CD14-positive monocyte (primary cell): ENCODE measurements at places on chromosomes 5 and 9.
A peak's percentile ranks its signal among the peaks of the same experiment; 100 is the strongest.

DNA sequence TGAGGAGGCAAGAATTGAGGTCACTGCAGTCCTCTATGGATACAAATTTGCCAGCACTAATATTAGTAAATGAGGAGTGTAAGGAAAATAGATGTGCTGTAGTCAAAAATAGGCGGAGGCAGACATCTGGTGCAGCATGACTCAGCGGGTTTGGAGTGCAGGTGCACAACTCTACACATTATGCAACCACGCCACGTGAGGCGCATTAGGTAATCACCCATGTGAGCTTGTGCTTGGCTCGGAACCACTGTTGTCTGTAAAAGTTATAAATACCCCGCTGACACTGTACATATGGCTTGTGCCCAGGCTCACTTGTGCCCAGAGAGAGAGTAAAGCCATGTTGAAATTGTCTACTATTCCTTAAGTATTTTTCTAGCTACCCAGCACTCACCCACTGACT, 623.5 kb upstream of the NUDT12 start:
- no peak for DNase-seq

GRCh38 chr9:101465326-101465915, 29.8 kb upstream of the ALDOB start:
- DNase-seq = peak; percentile 14

- no peak for DNase-seq
Measured at GRCh38 chr5:16135003-16135402, 44.6 kb downstream of the MARCHF11 start.

DNA sequence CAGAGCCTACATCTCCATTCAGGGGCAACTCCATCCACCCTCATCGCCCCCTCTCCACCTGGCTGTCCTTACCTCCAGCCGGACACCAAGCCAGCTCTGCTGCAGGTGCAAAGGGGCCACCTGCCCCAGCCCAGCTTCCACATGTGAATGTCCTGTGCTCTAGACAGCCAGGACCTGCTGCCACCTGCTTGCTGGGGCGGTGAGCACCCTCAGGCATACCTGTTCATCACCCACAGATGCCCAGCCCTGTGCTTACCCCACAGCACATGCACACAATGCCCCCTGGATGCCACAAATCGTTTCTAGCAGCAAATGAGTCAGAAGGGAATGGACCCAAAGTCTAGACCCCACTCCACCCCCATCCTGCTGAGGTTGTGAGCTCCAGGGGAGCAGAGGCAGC, 13.3 kb upstream of the NKD2 start:
- no peak for DNase-seq

DNA sequence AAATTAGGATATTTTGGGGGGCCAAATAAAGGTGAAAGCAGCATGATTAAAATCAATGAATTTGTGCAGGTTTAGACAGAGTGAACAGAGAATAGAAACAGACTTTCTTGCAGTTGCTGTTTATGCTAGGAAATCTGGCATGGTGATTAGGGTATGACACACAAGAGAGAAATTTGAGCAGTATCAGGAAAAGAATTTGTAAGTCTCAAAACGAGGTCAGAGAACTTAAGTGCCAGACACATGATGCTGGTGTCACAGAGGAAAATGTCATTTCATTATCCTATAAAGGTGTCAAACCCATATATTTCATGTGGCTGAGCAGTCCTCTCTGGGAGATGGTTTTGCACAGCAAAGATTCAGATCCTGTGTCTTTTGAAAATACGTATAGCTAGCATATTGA, 15.7 kb downstream of the LVRN start:
- DNase-seq = no peak
